ENCODE measurements at places on chromosomes 4 and X.
A peak's percentile ranks its signal among the peaks of the same experiment; 100 is the strongest.

DNA sequence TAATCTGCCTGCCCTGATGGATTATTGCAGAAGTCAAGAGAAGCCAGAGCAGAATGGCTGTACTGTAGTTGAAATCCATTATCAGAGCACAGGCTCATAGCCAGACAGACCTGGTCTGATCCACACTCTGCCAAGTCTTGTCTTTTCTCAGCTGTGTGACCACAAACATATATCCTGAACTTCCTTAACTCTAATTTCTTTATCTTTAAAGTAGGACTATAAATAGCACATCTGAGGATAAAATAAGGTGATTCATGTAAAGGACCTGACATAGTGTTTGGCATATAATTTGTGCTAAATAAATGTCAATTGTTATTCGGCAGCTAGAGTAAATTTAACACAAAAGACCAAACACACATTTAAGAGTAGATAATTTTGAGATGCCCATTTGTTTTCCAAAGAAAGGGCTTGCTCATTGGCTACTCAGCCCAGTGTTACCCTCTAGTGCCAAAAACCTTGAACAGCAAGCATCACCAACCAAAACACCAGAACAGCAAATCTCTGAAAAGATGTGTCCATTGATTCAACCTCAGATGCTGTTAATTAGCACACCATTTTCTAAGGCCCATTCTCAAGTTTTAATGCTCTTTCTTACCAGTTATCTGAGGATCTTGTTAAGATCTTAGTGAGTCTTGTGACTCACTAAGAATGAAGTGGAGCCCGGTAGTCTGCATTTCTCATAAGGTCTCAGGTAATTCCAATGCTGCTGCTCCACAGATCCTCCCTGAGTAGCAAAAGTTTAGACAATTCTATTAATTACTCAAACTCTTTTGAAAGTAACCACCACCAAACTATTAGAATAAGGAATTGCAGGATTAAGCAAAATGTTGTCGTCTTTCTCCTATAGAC lies 108.8 kb downstream of the HHIP start:
- no peak for DNase-seq

DNA sequence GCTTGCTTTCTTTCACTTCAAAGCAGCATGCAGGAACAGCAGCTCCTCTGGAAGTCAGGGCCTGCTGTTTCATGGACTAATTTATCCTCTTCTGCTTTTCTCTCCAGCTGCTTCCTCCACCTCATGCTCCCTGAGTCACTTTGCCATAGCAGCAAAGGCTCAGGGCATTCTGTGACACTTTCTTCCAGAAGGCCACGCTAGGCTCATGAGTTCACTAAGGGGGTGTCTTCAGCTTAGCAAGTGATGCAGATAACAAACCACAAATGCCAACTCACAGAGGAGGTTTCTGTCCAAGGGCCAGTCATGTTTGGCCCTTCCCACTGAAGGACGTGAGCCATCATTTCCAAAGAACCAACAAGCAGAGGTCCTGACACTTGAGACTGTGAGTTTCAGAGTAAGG lies 200.2 kb downstream of the ADGRA3 start:
- no peak for DNase-seq

GRCh38 chr4:36178484-36178883 lies 65.8 kb downstream of the ARAP2 start:
- no peak for DNase-seq

DNA sequence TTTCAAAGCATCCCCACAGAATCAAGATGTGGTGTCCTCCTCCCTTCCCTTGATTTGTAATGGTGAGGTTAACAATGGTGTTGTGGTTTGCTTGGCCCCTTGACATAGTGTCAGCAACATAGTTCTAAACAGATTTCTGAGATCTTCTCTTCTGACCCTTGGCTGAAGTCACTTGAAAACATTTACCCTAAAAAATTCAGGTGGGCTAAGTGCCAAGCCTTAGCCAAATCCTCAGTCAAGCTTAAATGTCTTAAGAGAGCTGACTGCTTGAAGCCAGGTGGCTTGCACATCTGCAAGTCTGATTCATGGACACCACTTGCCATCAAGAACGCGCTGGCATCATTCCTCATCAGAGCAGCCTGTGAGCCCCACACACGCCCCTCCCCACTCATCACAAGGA lies 173.2 kb downstream of the MGST2 start:
- DNase-seq: no peak

DNA sequence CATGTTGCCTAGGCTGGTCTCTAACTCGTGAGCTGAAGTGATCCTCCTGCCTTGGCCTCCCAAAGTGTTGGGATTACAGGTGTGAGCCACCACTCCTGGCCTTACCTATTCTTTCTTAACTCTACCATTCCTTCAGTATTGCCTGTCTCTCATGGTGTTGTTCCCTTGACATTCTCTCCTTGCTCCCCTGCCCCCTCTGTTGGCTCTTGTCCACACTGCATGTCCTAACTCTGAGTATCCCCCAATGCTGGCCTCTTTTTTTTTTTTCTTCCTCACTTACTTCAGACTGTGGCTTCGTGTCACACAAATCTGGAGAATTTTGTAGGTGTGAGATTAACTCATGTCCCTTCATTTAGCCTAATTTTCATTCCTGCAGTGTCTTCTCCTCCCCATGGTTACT lies 22.9 kb upstream of the FRMPD4 start:
- DNase-seq: no peak

- DNase-seq: no peak
These were observed 502.5 kb downstream of the SPRY1 start for GRCh38 chr4:123898946-123899666.

- DNase-seq: no peak
These were observed 150.6 kb downstream of the POU3F4 start for GRCh38 chrX:83658731-83659130.

GRCh38 chr4:101032541-101032940 lies 314.8 kb downstream of the PPP3CA start:
- no peak for DNase-seq

- DNase-seq: no peak
These were observed 181.5 kb downstream of the SHROOM3 start for GRCh38 chr4:76616526-76616925.

GRCh38 chr4:86359944-86360478 lies at the start of gene MAPK10:
Gene MAPK10, minus strand, starts transcription at chr4:86360053.
- DNase-seq: peak; percentile 17

GRCh38 chr4:88822034-88822789 lies 124.6 kb upstream of the NAP1L5 start:
- no peak for DNase-seq

Measured in GM18507 (cell line).